NCI-H2171 treated with DMSO at 0.1 percent for 48 hours (cell line): ENCODE measurements at places on chromosomes 2 and 18.
A peak's percentile ranks its signal among the peaks of the same experiment; 100 is the strongest.

DNA sequence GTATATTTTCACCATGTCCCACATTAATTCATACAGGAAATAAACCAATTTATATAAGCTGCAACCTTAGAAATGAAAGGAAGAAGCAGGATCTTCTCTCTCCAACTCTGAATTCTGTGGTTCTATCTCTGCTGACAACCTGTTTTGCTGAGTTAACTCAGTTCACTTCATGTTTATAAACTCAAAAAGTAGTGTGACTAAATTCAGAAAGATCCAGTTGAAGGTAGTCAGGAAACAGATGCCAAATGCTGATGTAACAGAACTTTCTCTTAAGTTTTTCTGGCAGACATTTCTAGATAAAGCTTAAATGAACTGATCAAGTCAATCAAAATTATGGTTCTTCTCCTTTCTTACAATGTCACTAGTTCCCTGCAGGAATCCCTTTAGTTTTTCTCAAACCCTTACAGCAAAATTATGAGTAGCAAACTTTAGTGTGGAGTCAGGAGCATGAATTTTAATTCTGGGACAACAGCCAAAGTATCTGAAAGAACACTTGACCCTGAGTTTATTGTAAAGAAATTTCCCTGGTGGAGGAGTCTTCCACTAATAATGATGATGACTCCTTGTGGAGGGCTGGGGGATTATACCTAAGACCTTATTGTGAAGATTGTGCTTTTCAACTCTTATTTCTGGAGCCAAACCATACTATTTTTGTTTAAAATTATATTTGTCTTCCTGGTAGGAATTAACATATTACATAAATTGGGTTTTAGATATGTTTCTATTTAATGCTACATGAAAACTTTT is 216.9 kb downstream of the MYO3B start:
- DNase-seq: no peak

GRCh38 chr2:10065773-10066055 is 14.5 kb downstream of the CYS1 start:
- DNase-seq: no peak

- DNase-seq: no peak
Measured at GRCh38 chr2:236782938-236783337, 213.3 kb downstream of the ACKR3 start.

DNA sequence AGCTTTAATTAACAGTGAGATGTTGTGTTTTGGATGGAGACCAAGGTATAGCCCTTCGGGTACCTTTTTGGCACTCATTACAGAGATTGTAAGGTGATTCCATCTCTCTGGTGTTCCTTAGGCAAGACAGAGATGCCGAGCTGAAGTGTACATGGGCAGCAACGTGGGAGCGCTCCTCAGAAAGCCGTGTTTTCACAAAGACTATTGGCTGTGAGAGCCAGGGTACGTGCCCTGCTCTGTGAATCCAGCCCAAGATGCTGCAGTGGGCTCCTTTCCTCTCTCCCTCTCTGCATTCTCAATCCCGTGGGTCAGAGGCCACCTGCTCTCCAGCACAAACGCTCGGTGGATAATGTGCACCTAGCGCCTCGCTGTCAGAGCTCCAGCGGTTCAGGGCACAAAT is 203.0 kb upstream of the EPHA4 start:
- no peak for DNase-seq

DNA sequence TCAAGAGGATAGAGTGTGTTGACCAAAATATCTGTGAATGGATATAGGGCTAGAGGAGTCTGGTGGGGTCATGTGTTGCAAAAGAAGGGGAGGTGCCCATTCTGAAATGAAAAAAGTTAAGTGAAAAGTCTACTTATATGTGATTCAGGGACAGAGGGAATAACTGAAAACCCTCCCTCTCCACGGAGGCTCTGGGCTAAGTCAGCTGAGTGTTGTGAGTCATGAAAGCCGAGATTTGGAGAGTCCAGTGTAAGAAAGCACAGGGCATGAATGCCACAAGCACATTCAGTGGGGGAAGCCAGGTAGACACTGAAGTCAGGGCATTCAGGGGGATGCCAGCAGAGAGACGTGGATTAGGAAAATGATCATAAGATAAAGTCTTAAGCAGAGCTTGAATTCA is 871.9 kb downstream of the TSN start:
- DNase-seq: no peak

- DNase-seq: no peak
Measured at GRCh38 chr2:58347810-58348209, 106.7 kb upstream of the FANCL start.

DNA sequence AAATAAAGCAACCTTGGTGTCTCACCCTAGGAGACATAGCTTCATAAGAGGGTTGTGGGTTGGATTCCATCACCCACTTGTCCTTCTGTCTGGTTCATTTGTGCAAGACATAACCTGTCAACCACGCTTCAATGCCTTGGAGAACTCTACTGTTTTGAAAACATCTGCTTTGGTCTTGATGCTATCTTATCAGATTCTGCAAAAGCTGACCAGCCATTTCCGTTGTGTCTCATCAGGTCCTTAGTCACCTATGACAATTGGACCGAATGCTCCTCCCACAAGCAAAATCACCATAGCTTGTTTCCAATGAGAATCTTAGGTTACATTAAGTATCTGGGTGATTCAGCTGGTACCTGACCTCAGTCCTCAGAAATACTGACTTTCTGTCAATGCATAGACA is 35.4 kb downstream of the STAT4 start:
- no peak for DNase-seq

DNA sequence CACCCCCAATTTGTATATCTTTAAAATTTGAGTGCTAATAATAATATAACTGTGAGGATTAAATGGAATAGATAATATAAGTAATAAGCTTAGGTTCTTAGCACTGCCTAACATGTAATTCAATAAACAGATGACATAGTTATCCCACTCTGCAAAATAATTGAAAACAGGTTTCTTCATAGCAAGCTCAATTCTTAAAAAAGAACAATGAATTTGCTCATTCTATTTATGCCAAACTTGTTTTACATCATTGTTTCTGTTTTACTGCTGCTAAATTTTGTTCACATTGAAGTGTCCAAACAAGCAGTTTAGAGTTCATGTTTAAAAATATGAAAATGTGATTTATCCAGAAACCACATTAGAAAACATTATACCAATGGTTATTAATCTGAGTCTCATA is 217.0 kb downstream of the MBD5 start:
- no peak for DNase-seq

- no peak for DNase-seq
Measured at GRCh38 chr18:11860594-11861450, 9.6 kb downstream of the CHMP1B start.

GRCh38 chr2:200127848-200128247 is 172.5 kb downstream of the MAIP1 start:
- no peak for DNase-seq

- no peak for DNase-seq
Measured at GRCh38 chr2:27373567-27373966, 3.2 kb downstream of the SNX17 start.

- no peak for DNase-seq
Measured at GRCh38 chr18:10755855-10756254, 230.0 kb downstream of the NAPG start.

DNA sequence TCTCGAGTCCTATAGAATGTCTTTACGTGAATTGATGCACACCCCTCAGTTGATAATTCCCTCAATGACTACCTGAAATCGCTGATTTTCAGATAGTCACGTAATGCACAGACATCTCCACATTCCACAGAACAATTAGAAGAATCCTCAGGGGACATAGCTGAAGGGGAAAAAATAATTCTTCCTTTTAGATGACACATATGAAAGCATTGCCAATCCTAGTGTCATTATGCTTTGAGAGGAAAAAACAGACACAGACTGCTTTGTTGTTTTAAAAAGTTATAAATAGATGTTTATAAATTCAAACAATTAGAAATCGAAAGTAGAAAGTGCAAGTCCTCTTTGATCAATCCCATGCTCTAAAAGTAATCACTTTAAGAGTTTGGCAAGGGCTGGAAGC is 100.6 kb upstream of the FN1 start:
- no peak for DNase-seq

DNA sequence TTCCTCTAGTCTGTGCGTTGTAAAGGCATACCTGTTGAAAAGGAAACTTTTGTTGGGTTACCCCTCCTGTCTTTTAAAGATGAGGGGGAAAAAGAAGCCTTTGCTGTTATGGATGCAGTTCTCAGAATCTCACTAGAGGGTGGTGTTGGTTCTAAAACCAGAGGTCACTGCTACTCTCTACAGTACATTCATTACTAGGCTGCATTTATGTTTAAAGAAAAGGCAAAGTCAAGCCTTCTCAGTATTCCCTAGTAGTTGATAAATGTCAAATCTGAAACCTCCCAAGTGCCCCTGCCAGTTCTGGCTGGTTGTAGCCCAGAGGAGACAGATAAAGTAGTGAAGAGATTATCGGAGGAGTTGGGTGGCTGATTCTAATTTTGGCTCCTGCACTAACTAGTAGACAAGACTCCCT is 1.4 kb upstream of the PLCL1 start:
- DNase-seq: peak; percentile 26

DNA sequence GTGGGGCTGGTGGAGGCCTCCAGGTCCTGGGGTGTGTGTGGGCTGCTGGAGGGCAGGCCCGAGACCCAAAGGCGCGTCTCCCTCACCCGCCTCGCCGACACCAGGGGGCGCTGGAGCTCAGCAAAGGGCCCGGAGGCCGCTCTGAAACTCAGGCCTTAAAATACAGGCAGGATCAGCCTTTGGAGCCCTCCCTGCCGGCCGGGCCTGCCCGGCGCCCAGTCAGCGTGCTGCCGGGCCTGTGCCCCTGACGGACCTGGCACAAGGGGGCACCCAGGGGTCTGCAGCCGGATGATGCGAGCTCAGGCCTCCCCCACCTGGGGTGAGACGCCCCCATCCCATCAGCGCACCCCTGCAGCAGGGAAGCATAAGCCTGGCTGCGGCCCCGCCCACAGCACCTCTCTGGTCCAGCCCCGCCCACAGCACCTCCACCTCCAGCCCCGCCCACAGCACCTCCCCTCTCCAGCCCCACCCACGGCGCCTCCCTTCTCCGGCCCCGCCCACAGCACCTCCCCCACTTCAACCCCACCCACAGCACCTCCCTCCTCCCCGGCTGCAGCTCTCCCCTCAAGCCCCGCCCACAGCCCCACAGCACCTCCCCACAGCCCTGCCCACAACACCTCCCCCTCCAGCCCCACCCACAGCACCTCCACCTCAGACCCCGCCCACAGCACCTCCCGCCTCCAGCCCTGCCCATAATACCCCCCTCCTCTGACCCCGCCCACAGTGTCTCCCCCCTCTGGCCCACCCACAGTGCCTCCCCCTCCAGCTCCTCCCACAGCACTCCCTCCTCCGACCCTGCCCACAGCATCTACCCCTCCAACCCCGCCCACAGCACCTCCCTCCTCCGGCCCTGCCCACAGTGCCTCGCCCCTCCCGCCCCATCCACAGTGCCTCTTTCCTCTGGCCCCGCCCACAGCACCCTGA is 92.8 kb upstream of the OTOS start:
- no peak for DNase-seq

- no peak for DNase-seq
Measured at GRCh38 chr2:24763843-24764242, 29.3 kb downstream of the PTRHD1 start.

- DNase-seq: no peak
Measured at GRCh38 chr18:76670564-76671288, 151.6 kb upstream of the ZNF236 start.

- DNase-seq: no peak
Measured at GRCh38 chr2:227577555-227577954, 21.1 kb upstream of the SCYGR2 start.

- DNase-seq: no peak
Measured at GRCh38 chr2:221822416-221822815, 250.3 kb upstream of the EPHA4 start.

GRCh38 chr18:36402765-36403396 is 105.4 kb downstream of the FHOD3 start:
- no peak for DNase-seq

DNA sequence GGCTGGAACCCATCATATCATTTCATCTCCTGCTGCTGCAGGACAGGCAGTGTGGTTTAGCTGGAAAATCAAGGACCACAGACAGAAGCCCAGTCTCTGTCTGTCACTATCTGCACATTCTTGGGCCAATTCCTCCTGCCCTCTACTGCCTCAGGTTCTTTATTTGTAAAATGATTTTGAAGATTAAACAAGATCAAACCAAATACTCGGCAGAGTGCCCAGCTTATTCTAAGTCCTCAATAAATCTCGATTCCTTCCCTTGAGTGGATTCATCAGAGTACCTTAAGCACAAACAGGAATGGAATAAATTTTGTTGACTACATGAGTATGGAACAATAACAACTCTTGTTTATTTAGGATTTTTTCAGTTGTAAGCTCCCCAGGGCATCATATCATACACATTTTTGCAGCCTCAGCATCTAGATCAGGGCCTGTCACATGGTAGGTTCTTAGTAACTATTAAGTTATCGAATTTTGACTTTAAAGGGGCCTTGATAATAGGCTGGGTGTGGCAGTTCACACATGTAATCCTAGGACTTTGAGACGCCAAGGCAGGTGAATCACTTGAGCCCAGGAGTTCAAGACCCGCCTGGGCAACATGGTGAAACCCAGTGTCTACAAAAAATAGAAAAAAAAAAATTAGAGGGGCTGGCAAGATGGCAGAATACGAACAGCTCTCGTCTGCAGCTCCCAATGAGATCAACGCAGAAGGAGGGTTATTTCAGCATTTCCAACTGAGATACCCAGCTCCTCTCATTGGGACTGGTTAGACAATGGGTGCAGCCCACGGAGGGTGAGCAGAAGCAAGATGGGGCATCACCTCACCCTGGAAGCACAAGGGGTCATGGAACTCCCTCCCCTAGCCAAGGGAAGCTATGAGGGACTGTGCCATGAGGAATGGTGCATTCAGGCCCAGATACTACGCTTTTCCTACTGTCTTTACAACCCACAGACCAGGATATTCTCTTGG is 11.1 kb downstream of the RHOB start:
- DNase-seq: no peak

- no peak for DNase-seq
Measured at GRCh38 chr18:24212939-24213338, 74.1 kb downstream of the CABYR start.

GRCh38 chr2:105291981-105292380 is 37.6 kb downstream of the TGFBRAP1 start:
- DNase-seq: no peak

- no peak for DNase-seq
Measured at GRCh38 chr2:96759548-96759947, 1.2 kb upstream of the CNNM4 start.

DNA sequence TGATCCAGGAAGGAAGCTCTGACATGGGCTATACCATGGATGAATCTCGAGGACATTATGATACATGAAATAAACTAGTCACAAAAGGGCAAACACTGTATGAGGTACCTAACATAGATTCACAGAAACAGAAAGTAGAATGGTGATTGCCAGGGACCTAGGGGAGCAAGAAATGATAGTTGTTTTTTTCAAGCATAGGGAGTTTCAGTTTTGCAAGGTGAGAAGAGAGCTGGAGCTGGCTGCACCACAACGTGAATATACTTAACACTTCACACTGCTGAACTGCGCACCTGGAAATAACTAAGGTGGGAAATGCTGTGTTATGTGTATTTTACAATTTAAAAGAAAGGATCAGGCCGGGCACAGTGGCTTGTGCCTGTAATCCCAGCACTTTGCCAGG is 13.2 kb upstream of the AGAP1 start:
- DNase-seq: no peak
